ENCODE measurements at places on chromosomes 3 and 15.

- DNase-seq: no peak
Measured at GRCh38 chr3:9679476-9680080, 24.1 kb upstream of the CPNE9 start.

- DNase-seq: peak; percentile 78
Measured at GRCh38 chr15:67024314-67024997, 40.9 kb upstream of the SMAD3 start.

GRCh38 chr3:194905696-194906095, 220.0 kb downstream of the FAM43A start:
- no peak for DNase-seq

GRCh38 chr3:184262764-184263179, 1.4 kb upstream of the CAMK2N2 start:
- no peak for DNase-seq

Measured in activated CD4-positive, alpha-beta memory T cell treated with anti-CD3 and anti-CD28 coated beads for 36 hours (primary cell).